T-helper 2 cell treated with Interferon-gamma antibody and Interleukin-4, amounts not matched to agents 5 μg/mL and 100 μg/mL, for 36 hours (primary cell): ENCODE measurements at places on chromosomes 16 and 17.

GRCh38 chr17:35586569-35587073 is 501 bp upstream of the AP2B1 start:
- no peak for DNase-seq
- H3K27me3 ChIP-seq, result peaks cover 8% of the 10 kb centered on the region
- peaks cover 24% of the 10 kb centered on the region for H3K4me1 ChIP-seq

DNA sequence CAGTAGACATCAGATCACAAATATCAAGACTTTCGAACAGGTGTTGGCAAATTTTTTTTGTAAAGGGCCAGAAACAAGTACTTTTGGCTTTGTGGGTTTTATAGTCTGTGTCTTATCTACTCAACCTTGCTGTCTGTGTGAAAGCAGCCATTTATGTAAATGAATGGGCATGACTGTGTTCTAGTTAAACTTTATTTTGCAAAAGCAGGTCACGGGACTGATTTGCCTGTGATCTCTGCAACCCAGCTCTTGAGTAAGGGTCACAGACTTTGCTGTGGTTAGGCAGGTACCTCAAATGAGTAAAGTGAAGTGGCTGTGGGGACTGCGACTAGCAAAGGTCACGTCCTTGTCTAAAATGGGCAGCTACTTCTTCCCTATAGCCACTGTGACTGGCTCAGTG is 136.5 kb downstream of the FTO start:
- no peak for DNase-seq
- H3K4me1 ChIP-seq, result peaks cover 19% of the 10 kb centered on the region
- no peak overlapping the region for H3K4me3 ChIP-seq
- H3K36me3 ChIP-seq, result peaks cover 8% of the 10 kb centered on the region
- H3K27me3 ChIP-seq, result no peaks in the 10 kb centered on the region
- H3K27ac ChIP-seq, result no peak overlapping the region

DNA sequence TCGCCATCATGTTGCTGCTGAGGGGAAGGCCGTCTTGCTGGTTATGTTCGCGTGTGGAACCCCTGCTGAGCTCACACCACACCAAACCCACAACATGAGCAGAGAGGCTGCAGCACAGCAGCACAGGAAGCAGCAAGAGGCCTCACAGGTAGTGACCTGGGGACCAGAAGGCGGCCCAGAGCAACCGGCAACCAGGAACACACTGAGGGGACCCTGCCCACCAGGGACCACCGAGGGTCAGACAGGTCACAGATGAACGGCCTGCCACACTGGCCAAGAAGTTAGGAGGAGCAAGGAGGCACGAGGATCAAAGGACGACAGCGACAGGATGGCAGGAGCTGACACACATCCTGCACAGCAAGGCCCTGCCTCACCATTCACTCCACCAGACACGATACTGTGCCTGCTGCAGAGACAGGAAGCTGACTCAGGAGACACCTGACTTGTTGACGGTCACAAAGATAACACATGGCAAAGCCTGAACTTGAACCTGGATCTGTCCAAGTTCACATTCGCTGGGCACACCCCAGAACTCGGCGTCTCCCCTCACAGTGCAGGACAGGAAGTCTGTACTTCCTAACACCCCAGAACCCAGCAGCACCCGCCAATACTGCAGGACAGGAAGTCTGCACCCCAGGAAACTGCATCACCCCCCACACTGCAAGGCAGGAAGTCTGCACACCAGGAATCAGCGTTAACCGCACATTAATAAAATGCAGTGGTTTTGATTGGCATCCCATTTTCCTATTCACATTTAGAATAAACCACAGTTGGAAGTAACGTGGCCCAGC is 98.5 kb downstream of the ZNF778 start:
- peak overlapping the region; percentile 99 for H3K27ac ChIP-seq
- peak overlapping the region; percentile 83 for H3K4me3 ChIP-seq
- peak; percentile 77 for DNase-seq
- peaks cover 69% of the 10 kb centered on the region for H3K4me1 ChIP-seq
- peaks cover 43% of the 10 kb centered on the region for H3K36me3 ChIP-seq

DNA sequence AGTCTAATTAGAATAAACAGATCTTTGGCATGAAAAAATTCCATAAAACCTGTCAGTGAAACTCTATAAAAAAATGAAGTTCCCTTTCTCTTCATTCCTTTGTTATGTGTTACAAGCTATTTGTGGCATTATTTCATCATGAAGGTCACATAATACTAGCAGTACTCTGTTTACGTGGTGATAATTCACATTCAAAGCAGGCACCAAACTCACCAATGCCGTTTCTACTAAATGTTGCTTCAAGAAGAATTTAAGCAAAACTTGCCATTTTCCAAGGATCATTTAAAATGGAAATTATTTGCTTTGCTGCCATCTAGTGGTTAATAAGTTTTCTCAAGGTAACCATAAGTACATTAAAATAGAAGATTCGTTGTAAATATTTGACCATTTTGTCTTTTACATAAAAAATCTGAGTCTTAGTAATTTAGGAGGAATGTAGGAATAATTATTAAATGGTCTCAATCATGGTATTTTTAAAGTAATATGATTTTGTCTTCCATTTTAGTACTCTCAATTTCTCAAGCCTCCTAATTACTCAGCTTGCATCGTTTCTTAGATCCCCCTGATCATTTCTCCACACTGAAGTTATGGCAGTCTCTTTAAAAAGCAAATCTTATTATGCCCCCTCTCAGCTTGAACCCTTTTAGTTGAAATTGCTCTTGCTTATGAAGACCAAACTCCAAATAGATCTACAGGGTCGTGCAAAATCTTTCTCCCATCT is 80.8 kb downstream of the OMG start:
- H3K27me3 ChIP-seq, result no peaks in the 10 kb centered on the region

GRCh38 chr17:5686074-5686635 is 101.8 kb upstream of the NLRP1 start:
- H3K4me1 ChIP-seq, result no peaks in the 10 kb centered on the region
- no peak overlapping the region for H3K27ac ChIP-seq
- no peaks in the 10 kb centered on the region for H3K36me3 ChIP-seq
- no peak for DNase-seq
- H3K27me3 ChIP-seq, result peaks cover 8% of the 10 kb centered on the region
